ENCODE measurements at places on chromosomes 11 and 22.

GRCh38 chr22:30223303-30223702 lies 23.3 kb downstream of the LIF start:
- no peak for DNase-seq

DNA sequence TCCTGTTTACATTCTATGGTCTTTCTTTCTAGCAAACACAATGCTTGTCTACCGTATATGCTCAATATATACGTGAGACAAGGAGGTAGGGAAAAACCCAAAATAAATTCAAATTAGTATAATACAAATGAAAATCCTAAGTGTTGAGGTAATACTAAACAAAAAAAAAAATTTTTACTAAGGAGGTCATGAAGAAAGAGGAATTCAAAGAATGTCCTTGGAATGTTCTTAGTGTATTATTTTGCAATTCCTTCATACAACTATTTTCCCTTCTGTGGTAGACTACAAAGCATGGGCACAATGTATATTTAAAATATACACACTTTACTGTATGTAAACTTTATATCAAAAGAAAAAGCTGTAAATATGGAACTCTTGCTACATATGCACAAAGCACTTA lies 36.4 kb downstream of the PIK3C2A start:
- DNase-seq: no peak

DNA sequence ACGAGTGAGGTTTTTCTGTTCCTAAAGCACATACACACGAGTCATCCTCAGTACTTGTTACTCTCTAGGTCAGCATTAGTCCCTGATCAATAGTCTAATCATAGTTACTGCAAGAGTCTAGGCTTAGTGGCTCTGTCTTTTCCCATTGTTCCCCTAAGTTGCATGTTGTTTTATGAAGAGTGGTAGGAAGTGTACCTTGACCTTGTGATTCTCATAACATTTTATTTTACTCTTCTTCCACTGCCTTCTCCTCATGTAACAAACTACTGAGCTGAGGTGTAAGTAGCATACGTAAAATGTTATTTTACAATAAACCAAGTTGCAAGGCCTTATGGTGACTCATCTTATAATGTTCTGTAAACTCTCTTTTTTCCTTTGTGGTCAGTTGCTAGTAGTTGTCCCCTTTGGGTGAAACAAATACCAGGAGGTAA lies 15.0 kb downstream of the METTL15 start:
- DNase-seq: no peak

DNA sequence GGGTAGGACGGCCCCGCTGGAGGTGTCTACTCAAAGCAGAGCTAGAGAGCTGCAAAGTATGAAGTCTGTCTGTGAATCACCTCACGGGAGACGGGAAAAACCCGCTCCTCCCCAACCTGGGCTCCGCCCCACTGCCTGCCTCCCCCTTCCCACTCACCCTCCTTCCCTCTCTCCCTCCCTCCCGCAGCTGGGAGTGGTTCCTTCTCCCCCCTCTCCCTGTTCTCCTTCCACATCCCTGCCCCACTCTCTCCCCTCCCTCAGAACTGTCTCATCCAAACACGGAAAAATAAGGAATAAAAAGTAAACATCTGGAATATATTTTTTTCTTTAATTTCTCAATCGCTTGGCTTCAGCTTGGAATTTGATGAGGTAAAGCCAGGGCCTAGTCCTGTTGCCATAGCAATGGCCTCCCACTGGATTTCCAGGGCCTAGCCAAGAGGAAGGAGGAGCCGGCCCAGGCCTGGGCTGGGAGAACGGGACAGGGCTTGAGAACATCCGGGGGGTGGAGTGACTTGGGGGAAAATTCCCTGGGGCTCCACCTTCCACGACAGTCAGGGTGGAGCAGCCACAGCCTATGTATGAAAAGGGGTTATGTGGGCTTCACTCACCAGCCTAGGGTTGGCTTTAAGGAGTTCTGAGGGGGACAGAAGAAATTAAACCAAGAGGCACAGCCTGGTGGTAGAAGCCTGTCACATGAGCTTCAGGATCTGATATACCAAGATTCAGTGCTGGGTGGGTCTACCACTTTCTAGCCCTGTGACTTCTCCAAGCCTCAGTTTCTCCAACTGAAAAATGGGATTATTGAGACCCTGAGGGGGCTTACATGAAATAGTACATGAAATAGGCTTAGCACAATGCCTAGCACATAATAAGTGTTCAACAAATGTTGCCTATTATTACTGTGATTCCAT lies 2.2 kb downstream of the TNKS1BP1 start:
- no peak for DNase-seq

DNA sequence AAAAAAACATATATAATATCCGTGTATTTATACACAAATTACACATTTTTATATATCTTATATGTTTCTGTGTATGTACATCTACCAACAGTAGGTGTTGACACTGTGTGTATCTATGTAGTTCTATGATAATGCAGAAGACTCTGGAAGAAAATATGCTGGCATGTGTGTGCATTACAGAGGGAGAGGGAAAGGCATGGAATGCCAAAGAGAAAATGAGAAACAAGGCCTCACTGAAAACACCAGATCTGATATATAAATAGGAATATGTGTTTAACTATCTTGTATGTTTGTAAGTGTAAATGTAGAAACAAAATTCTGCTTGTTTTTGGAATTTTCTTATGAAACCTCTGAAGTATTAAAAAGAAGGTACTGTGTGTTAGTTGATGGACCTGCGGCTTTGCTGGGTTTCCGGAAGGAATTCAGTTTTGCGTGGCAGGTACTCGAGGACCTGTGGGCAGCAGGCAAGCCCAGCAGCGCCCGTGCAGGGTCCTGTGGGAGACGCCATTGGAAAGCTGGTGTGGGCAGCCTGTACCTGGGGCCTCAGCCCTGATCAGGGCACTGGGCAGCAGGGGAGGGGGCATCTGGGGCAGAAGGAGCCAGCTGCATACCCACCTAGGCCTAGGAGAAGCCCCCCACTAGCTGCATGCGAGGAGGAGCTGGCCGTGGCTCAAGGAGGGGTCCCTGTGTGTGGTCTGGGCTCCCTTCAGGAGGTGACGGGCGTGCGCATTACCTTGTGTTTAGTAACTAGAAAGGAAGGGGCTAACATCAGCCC lies 7.6 kb upstream of the TRMU start:
- no peak for DNase-seq

DNA sequence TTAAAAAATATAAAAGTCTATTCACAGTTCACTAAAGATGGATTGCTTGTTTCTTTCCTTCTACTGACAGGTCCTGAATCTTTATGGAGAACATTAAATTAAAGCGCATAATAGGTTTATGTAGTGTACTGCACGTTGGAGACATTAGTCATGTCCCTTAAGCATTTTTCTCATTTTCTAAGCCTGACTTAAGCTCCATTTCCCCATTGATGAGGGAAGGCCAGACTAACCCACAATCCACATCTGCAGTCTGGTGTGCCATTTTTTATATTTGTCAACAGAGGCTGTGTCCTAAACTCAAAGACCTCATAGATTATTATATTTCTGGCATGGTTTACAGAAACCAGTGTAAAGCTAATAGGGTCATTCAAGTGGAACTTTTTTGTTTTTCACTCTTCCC lies 39.9 kb downstream of the CADM1 start:
- DNase-seq: no peak

GRCh38 chr11:31968461-31969358 lies 122.2 kb upstream of the RCN1 start:
- no peak for DNase-seq

- no peak for DNase-seq
Measured at GRCh38 chr11:47372422-47372821, 5.9 kb downstream of the SPI1 start.

DNA sequence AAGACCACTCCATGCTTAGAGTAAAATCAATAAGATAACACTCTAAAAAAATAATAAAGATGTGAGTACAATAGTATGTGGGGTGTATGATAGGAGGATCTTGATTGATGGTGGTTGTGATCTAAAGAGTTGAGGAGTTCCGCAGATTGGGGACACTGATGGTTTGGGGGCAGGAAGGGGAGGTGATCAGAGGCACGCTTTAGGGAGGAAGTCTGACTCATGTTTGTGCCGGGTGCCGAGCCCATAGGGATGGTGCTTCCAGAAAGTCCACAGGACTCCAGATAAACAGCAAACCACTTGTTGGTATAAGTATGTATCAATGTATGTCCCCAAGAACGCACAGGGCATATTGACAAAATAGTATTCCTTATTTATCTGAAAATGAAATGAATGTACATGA lies 27.5 kb downstream of the LINC01488 start:
- DNase-seq: no peak

DNA sequence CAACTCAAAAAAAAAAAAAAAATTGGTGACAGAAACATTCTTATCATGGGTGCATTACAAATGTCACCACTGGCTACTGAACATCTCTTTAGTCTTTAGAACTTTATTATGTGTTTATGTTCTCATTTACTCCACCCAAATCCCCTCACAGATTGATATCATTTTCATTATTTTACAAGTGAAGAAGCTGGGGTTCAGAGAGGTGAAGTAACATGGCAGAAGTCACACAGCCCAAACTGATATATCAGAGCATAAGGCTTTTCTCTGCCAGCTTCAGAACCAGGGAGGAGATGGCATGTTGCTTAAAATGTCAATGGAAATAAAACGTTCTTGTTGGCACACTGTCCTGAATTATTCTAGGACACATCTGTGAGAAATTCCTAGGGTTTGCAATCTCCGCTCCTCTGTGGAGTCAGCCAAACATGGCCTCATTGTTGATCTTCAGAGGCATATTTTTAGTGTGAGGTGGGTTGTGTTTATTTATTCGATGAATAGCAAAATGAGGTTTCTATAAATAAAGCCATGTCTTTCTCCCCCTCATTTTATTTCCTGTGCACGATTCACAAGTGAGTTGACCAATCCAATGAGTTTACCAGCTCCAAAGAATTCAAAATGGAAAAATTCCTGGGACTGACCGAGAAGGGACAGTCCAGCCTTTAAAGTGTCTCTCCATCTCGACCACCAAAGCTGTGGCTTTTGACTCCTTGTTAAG lies 72.9 kb upstream of the ANO1 start:
- no peak for DNase-seq

- DNase-seq: no peak
Measured at GRCh38 chr11:111448831-111449557, 63.2 kb downstream of the BTG4 start.

DNA sequence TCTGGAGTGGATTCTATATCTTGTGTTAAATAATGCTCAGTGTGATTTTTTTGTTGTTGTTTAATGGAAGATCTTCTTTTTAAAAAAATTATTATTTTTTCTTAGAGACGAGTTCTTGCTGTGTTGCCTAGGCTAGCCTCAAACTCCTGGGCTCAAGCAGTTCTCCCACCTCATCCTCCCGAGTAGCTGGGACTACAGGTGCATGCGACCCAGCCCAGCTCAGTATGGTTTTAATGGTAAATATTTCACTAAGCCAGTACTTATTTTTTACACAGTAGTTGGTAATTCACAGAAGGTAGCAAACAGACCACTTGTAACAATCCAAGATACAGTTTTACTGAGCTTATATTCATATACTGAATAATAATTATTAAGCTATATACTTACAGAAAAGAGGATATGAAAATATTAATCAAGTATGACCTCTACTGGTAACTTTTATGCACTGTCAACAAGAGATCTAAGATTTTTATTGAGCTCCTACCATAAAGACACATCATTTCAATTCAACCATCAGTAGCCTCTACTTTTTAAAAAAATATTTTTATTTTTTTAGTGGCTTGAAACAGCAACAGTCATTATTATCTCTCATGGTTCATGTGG lies 6.1 kb upstream of the CD59 start:
- no peak for DNase-seq

GRCh38 chr11:86978247-86978646 lies 23.1 kb upstream of the FZD4 start:
- DNase-seq: no peak

DNA sequence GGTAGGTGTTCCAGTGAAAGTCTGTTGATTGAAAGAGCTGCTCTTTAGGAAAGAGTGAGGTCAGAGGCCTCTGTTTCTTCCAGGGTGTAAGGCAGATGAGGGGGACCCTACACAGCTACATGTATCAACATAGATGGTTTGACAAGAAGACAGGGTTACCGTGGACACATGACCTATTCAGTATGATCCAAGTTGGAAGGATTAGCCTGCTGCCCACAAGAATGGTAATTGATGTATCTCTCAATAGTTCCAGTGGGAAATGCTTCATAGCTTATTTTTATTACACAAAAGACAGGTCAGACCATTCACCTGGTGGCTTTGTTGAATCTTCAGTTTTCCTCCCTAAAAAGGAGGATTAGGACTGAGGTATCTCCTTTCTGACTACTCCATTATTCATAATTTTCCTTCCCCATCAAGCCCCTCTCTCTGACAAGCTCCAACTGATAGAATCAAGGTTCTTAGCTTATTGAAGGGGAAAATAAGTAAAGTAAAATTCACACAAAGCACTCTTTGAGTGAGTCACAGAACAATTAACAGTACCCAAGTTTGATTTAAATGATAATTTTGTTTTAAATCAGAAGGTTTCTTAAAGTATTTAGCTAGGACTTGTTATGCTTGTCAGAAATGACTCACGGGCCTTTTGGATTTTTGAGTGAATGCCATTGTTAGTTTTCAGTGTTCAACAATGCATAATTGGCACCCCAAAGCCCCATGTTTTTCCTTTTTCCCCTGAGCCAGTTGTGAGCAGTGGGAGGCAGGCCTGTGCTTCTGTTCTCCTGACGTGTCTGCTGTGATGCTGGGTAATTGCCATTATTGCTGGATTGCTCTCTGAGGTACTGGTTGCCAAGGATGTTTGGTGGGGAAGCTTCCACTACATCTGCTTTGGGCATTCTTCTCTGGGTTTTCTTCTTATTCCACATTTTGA lies 373.2 kb downstream of the DDX10 start:
- no peak for DNase-seq

DNA sequence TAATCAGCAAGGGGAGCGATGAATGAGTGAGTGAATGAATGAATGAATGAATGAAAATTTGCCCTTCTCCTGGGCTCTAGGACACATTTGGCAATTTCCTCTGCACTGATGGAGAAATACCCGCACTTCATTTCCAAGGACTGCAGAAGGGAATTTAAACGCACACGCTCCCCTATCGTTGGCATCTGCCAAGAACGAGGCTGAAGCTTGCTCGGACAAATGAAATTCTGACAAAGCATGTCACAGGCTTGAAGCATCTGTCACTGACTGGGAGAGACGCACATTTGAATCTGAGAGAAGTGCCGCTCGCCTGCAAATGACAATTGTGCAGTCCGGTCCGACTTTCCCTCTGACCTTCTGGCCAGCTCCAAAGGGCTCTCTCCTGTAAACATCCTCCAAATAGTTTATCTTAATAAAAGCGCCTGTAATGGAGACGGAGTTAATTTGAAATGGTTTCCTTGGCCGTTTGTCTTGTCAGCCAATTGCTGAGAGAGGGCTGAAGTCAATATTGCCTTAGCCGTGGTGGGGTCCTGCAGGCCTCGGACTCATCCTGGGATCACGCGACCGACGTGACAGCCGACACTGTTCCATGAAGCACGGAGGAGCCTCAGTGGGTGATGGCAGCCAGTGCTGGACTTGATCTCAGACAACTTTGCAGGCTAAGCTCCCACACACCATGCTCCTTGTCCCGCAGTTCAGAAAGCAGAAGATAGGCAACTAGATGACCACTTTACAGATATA lies 260.7 kb downstream of the MN1 start:
- DNase-seq: no peak

GRCh38 chr11:103029401-103029800 lies 62.6 kb downstream of the DCUN1D5 start:
- no peak for DNase-seq

GRCh38 chr11:27873664-27874063 lies 173.4 kb upstream of the BDNF start:
- no peak for DNase-seq

Measured in activated CD8-positive, alpha-beta memory T cell treated with anti-CD3 and anti-CD28 coated beads for 1 hour (primary cell).